ENCODE measurements at places on chromosomes 12 and 14.

GRCh38 chr12:848882-849527 is 96.6 kb downstream of the WNK1 start:
- H3K4me1 ChIP-seq, result peaks cover 3% of the 10 kb centered on the region
- peaks cover 3% of the 10 kb centered on the region for H3K36me3 ChIP-seq
- no peak overlapping the region for H3K4me3 ChIP-seq

DNA sequence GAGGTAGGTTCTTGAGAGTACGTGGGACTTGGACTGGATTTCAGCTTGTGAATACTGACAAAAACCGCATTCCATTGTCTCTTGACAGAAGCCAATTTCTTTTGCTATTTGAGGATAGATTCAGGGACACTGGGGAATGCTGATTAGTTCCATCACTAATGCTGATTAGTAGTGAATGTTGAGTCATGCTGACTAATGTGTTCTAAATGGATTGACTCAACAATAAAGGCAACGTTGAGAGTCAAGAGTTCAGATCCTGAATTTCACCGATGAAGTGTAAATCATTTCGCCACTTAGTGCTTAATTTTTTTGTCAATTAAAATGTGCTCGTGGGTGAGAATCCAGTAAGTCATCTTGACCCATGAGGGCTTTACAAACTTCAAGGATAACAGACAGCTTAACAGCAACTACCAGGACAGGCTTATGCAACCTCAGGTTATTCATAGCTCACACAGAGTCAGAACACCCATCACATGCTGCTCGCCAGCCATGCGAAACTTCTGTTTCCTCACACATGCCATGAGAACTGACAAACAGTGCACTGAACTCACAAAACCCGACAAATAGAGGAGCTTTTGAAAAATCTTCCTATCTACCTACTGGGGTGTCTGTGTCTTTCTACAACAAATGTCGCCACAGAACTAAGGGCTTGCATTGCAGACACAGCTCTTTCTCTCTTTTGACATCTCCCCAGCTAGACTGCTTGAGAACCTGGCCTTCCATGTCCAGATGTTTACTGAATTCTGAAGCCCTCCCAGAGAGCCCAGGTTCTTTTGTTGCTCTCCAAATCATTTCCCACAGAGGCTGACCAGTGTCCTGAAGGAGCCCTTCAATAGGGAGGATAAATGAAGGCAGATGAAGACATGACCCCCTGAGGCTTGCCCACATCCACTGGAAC is 316.4 kb downstream of the ZFP36L1 start:
- no peak overlapping the region for H3K4me3 ChIP-seq
- no peaks in the 10 kb centered on the region for H3K36me3 ChIP-seq
- DNase-seq, result no peak
- peak overlapping the region; percentile 43 for H3K27ac ChIP-seq

DNA sequence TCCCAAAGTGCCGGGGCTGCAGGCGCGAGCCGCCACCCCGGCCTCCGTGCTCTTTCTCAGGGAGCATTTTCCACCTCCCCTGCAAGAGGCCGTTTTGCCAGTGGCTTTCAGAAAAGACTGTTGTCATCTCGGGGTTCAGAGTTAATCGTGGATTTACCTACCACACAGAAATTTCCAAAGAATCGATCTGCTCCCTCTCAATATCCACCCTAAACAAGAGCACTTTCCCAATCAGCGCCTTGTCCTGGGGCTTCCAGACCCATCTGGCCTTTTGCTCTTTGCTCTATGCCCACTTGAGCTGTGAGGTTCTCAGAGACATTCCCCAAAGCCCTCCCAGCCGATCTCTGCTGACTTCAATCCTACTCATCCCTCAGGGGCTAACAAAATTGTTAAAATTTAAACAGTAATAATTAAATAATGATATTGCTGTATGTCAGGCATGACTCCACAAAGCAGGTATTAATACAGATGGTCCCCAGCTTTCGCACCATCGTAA is 86.6 kb downstream of the NINJ2 start:
- H3K4me3 ChIP-seq, result no peak overlapping the region
- peaks cover 4% of the 10 kb centered on the region for H3K4me1 ChIP-seq
- no peak overlapping the region for H3K27ac ChIP-seq
- peaks cover 7% of the 10 kb centered on the region for H3K27me3 ChIP-seq
- DNase-seq, result no peak

GRCh38 chr12:6471989-6472360 is 1.5 kb upstream of the VAMP1 start:
- H3K4me1 ChIP-seq, result peaks cover 6% of the 10 kb centered on the region
- H3K27ac ChIP-seq, result no peak overlapping the region
- peaks cover 8% of the 10 kb centered on the region for H3K36me3 ChIP-seq
- DNase-seq, result no peak

GRCh38 chr12:132447731-132448462 is 42.1 kb upstream of the FBRSL1 start:
- H3K27ac ChIP-seq, result no peak overlapping the region
- H3K4me1 ChIP-seq, result peaks cover 9% of the 10 kb centered on the region
- peaks cover 14% of the 10 kb centered on the region for H3K27me3 ChIP-seq
- H3K36me3 ChIP-seq, result peaks cover 3% of the 10 kb centered on the region
- no peak for DNase-seq
- H3K4me3 ChIP-seq, result no peak overlapping the region

DNA sequence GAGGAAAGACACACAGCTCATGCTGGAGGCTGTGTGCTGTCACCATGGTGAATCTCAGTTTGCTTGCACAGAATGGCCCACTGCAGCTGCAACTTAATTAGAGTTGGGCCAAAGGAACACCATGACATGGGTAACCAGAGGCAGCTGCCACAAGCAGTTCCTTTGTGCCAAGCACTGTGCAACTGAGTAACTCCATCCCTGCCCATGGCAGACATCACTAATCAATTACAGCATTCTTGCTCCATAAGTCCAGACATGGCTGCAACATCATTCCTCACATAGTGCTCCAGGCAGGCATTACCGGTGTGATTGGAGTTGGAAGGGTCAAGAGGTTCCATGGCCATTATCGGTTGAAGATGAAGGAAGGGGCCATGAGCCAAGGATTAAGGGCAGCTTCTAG is 207.0 kb downstream of the RBM19 start:
- peaks cover 6% of the 10 kb centered on the region for H3K27me3 ChIP-seq
- no peak overlapping the region for H3K4me3 ChIP-seq
- H3K4me1 ChIP-seq, result no peaks in the 10 kb centered on the region
- no peak for DNase-seq
- no peaks in the 10 kb centered on the region for H3K36me3 ChIP-seq
- no peak overlapping the region for H3K27ac ChIP-seq

- DNase-seq, result no peak
- no peak overlapping the region for H3K4me3 ChIP-seq
- no peak overlapping the region for H3K27ac ChIP-seq
- no peaks in the 10 kb centered on the region for H3K27me3 ChIP-seq
- H3K36me3 ChIP-seq, result no peaks in the 10 kb centered on the region
Measured at GRCh38 chr12:105706321-105706972, 376.0 kb downstream of the C12orf75 start.

DNA sequence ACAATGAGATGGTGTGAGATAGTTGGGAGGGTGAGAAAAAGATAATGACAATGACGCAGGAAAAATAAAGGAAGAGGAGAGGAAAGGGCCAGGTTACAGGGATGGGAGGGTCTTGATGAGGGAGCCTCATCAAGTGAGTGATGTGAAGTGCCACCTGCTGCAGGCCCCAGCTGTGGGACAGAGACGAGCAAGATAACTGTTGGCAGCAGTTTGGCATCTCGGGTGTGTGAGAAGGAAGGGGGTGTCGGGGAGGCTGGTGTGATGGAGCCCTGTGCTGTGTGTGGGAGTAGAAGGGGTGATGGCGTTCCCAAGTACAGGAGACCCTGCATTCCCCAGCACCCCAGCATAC is 11.4 kb upstream of the TAC3 start:
- DNase-seq, result no peak
- no peak overlapping the region for H3K4me3 ChIP-seq
- peaks cover 36% of the 10 kb centered on the region for H3K4me1 ChIP-seq
- H3K27me3 ChIP-seq, result peaks cover 8% of the 10 kb centered on the region

- H3K4me3 ChIP-seq, result no peak overlapping the region
- no peak overlapping the region for H3K27ac ChIP-seq
- no peaks in the 10 kb centered on the region for H3K27me3 ChIP-seq
Measured at GRCh38 chr12:7542813-7543212, 39.2 kb upstream of the CD163 start.

DNA sequence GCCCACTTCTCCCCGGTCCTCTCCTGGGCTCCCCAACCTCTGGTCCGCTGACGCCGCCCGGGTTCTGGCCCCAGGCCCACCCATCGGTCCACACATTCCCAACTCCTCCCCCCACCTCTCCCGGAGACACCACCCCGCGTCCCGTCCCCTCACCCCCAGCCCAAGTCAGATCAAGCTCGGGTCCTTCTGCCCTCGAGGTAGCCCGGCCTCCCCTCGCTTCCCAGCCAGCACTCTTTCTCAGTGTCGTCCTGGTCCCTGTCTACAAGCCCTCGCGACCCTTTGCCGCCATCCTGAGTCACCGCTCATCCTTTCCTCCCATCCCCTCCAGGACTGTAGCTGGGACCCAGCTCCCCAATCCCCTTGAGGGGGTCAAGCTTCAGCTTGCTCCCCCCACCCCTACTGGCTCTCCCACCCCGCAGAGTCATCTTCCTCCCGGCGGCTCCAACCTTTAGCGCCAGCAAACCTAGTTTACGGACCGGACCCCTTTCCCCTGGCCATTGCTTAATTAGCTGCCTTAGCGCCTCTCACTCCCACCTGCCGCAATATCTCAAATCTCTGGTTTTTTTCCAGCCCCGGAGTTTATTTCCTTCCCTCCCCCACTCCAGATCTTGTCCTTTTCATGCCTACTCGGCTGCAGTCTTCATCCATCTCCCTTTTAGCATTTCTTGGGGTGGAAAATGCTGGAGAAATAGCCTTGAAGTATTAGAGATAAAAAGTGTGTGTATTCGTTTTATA is 1.1 kb downstream of the PPP4R4 start:
- peaks cover 11% of the 10 kb centered on the region for H3K27me3 ChIP-seq
- H3K4me3 ChIP-seq, result peak overlapping the region; percentile 87
- DNase-seq, result no peak

- H3K36me3 ChIP-seq, result peaks cover 7% of the 10 kb centered on the region
- peaks cover 1% of the 10 kb centered on the region for H3K27me3 ChIP-seq
- H3K27ac ChIP-seq, result no peak overlapping the region
- peaks cover 2% of the 10 kb centered on the region for H3K4me1 ChIP-seq
Measured at GRCh38 chr12:46609674-46610073, 216.1 kb downstream of the SLC38A4 start.

DNA sequence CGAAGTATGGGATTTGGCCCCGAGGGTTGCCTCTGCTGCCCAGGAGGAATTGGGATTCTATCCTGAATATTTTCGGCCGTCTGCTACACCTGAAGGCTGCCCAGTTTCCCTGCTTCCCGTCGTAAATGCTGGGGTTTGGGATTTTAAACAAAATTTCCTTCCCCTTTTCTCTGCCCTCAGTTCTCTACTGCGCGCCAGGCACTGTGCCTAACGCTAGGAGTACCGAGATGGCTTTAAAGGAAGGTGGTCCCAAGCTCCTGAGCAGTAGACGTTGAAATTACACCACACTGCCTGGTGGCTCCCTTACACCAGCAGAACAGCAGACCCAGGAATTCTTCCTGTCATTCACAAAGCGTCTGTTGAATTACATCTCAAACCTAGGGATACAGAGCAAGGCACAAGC is 566 bp upstream of the PRDM4 start:
- DNase-seq, result peak; percentile 12
- peak overlapping the region; percentile 86 for H3K27ac ChIP-seq
- H3K4me3 ChIP-seq, result peak overlapping the region; percentile 90
- H3K36me3 ChIP-seq, result peaks cover 3% of the 10 kb centered on the region

DNA sequence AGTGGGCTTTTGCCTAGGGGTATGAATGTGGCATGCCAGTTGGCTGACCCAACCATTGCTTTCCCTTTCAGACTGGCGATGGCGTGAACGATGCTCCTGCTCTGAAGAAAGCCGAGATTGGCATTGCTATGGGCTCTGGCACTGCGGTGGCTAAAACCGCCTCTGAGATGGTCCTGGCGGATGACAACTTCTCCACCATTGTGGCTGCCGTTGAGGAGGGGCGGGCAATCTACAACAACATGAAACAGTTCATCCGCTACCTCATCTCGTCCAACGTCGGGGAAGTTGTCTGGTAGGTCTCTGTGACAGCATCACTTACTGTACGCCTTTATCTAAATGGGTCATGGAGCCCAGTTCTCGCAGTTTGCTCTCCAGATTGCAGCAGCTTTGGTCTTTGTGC is 61.1 kb downstream of the ATP2A2 start:
- DNase-seq, result no peak
- peaks cover 5% of the 10 kb centered on the region for H3K27me3 ChIP-seq
- H3K4me3 ChIP-seq, result no peak overlapping the region
- no peak overlapping the region for H3K27ac ChIP-seq
